ENCODE measurements at places on chromosomes 7 and 10.
A peak's percentile ranks its signal among the peaks of the same experiment; 100 is the strongest.

- DNase-seq = no peak
These were observed 136.3 kb upstream of the GNAI1 start for GRCh38 chr7:79998363-79998762.

DNA sequence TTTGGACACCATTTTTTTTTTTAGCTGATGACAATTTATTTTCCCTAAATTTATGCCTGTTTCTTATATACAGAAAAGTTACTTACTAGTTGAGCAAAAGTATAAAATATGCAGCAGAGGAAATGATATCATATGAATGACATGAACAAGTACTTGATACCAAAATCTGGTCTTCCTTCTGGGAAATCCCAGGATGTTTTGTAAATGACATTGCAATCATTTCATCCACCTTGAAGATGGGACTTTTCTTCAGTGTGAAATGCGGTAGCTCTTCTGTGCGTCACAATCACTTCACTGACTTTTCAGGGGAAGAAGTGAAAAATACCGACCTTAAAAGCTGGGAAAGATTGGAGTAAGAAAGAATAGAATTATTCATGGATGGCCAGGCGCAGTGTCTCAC is 23.8 kb downstream of the C1QL3 start:
- no peak for DNase-seq

DNA sequence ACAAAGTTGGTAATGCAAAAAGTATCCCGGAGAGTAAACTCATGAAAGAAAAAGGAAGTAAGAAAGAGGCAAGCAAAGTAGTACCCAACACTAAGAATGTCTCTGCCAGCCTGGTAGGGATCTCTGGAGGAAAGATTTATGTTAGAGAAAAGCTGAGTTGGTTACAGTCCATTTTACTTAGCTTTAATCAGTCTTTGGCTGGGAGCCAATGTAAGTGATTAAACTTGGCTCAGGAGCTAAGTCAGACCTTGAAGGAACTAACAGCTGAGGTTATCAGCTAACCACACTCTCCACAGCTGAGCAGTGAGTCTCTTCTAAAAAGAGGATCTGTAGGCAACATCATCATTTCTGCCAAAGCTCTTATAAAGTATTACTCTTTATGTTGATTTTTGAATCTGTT is 148.0 kb downstream of the ANKRD7 start:
- DNase-seq = peak; percentile 56

GRCh38 chr7:11452476-11452875 is 379.5 kb downstream of the THSD7A start:
- no peak for DNase-seq

DNA sequence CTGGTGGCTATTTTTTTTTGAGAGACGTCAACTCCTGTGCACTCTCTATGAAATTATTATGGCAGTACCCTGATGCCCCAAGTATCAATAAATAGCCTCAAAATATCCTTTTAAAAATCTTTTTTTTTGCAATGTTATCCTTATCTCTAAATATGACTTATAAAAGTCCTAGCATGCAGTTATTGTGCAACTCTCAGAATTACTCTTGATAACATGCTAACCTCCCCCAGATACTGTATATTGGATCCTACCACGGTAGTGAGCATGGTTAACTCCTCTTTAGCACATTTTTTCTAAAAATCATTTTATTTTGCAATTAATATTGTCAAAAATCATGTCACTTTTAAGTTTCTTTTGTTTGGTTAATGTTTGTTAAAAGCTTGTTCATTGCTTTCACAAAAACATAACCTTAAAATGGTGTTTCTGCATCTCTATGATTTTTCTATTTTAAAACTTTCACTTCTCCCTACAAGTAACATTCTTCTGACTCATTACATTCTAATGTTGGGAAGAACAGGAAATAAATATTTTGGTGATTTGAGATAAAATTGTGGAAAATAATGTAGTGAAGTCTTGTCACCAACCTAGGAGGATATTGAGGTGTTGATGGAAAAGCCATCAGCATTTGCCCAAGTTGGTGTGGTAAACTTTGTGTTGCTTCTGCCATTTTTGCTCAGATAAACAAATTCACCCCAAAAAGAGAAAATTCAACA is 42.1 kb upstream of the ADRA2A start:
- DNase-seq = peak; percentile 36

GRCh38 chr7:45646996-45647825 is 73.0 kb downstream of the ADCY1 start:
- DNase-seq = no peak

- DNase-seq = peak; percentile 82
These were observed 983 bp downstream of the FZD8 start for GRCh38 chr10:35640951-35641675.
